ENCODE measurements at places on chromosomes 13 and 19.
A peak's percentile ranks its signal among the peaks of the same experiment; 100 is the strongest.

DNA sequence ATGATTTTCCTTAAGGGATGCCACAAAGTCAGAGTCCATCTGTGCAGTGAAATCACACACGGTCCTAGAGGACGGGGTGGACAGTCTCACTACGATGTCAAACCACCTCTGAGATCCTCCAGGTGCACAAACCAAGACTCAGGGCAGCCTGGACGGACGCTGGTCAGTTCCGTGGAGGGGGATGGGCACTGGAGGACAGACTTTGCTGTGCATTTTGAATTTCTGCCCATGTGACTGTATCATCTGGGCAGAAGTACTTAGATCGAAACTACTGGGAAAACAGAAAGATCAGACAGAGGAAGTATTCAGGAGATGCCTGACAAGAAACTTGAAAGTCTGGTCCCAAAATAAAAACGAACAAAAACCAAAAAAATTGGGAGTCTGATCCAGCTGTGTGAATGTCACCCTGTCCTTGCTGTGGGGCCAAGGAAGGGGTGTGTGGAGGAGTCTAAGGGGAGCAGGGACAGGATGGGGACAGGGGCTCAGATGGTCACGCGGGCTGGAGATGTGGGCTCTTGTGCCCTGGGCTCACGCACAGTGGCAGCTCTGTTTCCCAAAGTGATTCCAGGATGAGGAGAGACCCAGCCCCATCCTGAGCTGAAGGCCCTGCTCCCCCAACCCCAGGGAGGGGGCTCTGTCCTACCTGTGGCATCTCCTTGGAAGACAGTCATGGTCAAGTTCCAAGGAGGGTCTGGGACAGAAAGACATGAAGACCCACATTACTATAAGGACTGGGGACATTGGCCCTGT, 1.5 kb downstream of the SIGLEC8 start:
- H3K4me1 ChIP-seq = no peaks in the 10 kb centered on the region
- no peaks in the 10 kb centered on the region for H3K27me3 ChIP-seq
- no peak overlapping the region for H3K27ac ChIP-seq
- H3K4me3 ChIP-seq = no peak overlapping the region

GRCh38 chr13:98458431-98458830, 118.5 kb downstream of the STK24 start:
- H3K36me3 ChIP-seq = peaks cover 92% of the 10 kb centered on the region
- no peak for DNase-seq
- no peaks in the 10 kb centered on the region for H3K4me1 ChIP-seq
- no peak overlapping the region for H3K27ac ChIP-seq
- no peaks in the 10 kb centered on the region for H3K27me3 ChIP-seq

DNA sequence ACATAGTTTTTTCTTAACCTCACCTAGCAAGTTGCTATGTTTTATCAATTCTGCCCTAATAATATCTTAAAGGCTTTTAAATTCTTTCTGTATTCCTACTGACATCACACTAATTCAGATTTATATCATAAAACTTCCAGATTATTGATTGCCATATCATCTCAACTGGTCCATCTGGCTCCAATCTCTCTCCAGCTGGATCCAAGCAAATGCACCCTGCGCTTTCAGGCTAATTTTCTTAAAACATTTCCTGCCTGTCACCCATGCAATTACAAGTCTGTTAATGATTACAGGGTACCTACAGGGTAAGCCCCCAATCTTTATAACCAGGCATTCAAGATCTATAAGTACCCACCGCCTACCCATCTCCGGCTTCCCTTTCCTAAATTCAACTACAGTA, 95.2 kb downstream of the SERP2 start:
- no peak overlapping the region for H3K27ac ChIP-seq
- no peak overlapping the region for H3K4me3 ChIP-seq
- no peaks in the 10 kb centered on the region for H3K27me3 ChIP-seq
- peaks cover 4% of the 10 kb centered on the region for H3K4me1 ChIP-seq
- no peak for DNase-seq

DNA sequence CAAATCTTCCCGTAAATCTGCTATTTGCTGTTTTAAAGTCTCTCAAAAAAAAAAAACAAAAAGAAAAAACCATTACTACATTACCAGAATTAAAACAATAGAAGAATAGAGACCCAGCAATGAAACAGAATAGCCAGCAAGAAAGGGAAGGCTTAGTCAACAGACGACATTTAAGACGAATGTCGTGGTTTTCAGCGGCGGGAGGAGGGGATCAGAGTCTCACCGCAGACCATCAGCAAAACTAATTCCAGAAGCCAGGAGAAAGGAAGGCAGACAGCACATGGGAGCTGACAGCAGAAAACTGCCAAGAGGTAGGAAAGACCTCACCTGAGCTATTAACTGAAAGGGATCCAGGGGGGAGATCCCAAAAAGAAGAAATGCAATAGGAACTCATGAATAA, 128.9 kb downstream of the RNF17 start:
- peaks cover 16% of the 10 kb centered on the region for H3K36me3 ChIP-seq
- no peak overlapping the region for H3K27ac ChIP-seq
- no peaks in the 10 kb centered on the region for H3K27me3 ChIP-seq
- H3K4me1 ChIP-seq = peaks cover 3% of the 10 kb centered on the region
- no peak overlapping the region for H3K4me3 ChIP-seq
- DNase-seq = no peak

- no peak overlapping the region for H3K27ac ChIP-seq
- no peaks in the 10 kb centered on the region for H3K4me1 ChIP-seq
- H3K4me3 ChIP-seq = no peak overlapping the region
Observed at GRCh38 chr13:78046331-78046730, 127.7 kb upstream of the EDNRB start.

DNA sequence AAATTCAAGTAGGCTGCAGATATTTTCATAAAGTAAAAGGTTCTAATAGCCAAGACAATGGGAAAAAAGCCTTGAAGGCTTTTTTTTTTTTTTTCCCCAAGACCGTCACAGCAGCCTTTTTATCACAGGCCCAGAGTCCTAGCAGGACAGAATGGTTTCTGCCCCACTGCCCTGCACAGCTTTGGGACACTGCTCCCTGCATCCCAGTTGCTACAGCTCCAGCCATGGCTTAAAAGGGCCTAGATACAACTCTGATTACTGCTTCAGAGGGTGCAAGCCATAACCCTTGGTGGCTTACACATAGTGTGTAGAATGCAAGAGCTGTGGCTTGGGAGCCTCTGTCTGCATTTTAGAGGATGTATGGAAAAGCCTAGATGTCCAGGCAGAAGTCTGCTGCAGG, 1362.8 kb downstream of the SLITRK5 start:
- H3K4me1 ChIP-seq = no peaks in the 10 kb centered on the region
- no peak for DNase-seq
- no peaks in the 10 kb centered on the region for H3K36me3 ChIP-seq
- no peak overlapping the region for H3K27ac ChIP-seq

DNA sequence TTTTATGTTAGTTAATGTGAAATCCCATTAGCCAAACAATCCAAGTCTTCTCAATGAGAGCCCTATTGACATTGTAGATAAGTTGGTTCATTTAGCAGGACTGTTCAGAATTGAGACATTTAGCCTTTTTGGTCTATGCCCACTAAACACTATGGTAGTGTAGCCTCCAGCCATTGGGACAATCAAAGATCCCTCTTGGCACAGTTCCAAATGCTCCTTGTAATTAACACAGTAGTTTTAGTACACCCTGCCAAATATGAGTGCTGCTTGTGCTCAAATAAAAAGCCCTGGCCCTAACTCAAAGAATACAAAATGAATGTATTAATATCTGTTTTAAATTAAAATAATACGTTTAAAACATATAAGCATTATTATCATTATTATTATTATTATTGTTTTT, 15.4 kb upstream of the FAM216B start:
- H3K4me1 ChIP-seq = no peaks in the 10 kb centered on the region
- DNase-seq = no peak

DNA sequence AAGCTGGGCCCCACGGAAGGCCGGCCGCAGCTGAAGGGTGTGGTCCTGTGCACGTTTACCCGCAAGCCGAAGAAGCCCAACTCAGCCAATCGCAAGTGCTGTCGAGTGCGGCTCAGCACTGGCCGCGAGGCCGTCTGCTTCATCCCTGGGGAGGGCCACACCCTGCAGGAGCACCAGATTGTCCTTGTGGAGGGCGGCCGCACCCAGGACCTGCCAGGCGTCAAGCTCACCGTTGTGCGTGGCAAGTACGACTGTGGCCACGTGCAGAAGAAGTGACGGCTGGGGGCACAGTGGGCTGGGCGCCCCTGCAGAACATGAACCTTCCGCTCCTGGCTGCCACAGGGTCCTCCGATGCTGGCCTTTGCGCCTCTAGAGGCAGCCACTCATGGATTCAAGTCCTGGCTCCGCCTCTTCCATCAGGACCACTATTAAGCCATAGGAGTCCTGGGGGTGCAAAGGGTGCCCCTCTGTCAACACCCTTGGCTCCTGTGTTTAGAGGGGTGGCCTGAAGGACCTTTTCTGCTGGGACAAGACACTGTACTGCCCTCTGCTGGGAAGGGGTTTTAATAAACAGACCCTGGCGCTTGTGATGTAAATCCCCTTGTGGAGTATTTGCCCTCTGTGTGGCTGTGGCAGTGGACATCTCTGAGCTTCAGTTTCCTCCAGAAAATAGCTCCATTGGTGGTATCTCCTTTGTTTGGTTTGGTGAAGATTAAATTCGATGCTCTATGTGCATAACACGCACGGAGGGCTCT, 1.9 kb downstream of the MRPS12 start:
- peaks cover 6% of the 10 kb centered on the region for H3K4me1 ChIP-seq
- H3K36me3 ChIP-seq = peaks cover 14% of the 10 kb centered on the region
- DNase-seq = no peak

- peak overlapping the region; percentile 80 for H3K27ac ChIP-seq
- H3K4me3 ChIP-seq = peak overlapping the region; percentile 85
- H3K27me3 ChIP-seq = no peaks in the 10 kb centered on the region
- H3K36me3 ChIP-seq = no peaks in the 10 kb centered on the region
- H3K4me1 ChIP-seq = peaks cover 9% of the 10 kb centered on the region
Observed at GRCh38 chr19:43525836-43526771, 897 bp downstream of the ETHE1 start.

DNA sequence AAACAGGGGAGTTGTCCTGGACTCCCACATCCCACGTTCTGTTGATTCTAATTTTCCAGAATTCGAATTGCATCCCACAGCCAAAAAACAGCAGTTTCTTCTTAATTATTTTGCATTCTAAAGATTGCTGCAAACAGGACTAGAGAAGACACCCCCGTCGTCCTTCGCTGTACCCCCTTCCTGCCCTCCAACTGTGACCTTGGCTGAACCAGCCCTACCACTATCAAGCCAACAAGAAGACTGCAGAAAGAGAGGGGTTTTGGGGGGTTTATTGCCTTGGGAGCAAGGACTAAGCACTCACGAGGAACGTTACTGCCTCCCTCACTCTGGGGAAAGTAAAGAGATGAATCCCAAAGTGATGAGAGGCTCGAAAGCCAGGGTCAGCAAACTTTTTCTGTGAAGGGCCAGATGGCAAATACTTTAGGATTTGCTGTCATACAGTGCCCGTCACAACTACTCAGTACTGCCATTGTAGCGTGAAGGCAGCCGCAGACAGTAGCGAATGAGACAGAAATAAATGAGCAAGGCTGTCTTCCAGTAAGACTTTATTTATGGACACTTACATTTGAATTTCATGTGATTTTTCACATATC, 32.5 kb upstream of the KATNAL1 start:
- H3K4me3 ChIP-seq = no peak overlapping the region
- no peaks in the 10 kb centered on the region for H3K36me3 ChIP-seq
- H3K4me1 ChIP-seq = no peaks in the 10 kb centered on the region
- DNase-seq = no peak
- no peaks in the 10 kb centered on the region for H3K27me3 ChIP-seq
- H3K27ac ChIP-seq = no peak overlapping the region

DNA sequence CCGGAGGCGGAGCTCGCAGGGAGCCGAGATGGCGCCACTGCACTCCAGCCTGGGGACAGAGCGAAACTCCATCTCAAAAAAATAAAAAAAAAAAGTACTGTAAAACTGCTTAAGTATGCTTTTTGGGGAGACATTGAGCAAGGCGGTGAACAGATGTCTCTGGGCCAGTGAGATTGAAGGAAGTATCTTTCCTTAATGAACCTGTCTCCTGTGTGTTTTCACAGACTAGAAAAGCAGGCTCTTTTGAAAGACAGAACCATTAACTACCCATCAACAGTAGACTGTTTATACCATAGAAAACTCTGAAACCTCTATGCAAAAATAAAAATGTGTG, 1.5 kb upstream of the ECH1 start:
- no peak overlapping the region for H3K27ac ChIP-seq
- H3K27me3 ChIP-seq = no peaks in the 10 kb centered on the region
- H3K36me3 ChIP-seq = peaks cover 44% of the 10 kb centered on the region
- DNase-seq = no peak
- peaks cover 30% of the 10 kb centered on the region for H3K4me1 ChIP-seq
- no peak overlapping the region for H3K4me3 ChIP-seq

DNA sequence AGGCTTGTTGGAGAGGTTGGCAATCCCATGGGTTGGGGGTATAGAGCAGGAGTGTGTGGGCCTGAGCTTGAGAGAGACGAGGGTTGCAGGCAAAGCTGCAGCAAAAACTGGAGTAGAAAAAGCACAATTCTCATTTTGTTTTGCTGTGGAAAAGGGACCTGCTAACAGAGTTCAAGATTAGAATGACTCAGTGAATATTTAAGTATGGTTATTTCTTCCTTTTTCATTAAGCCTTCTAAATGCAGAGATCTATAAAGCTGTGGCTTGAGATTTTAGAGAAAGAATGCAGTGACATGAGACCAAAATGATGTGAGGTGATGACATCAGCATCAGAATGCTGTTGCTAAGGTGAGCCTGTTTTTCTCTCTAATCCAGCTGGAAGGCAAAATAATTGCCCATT, 10.8 kb upstream of the MBNL2 start:
- H3K36me3 ChIP-seq = no peaks in the 10 kb centered on the region
- no peaks in the 10 kb centered on the region for H3K27me3 ChIP-seq
- H3K4me3 ChIP-seq = no peak overlapping the region
- no peak overlapping the region for H3K27ac ChIP-seq

GRCh38 chr19:28881616-28882015, 331.3 kb downstream of the UQCRFS1 start:
- H3K4me3 ChIP-seq = no peak overlapping the region
- DNase-seq = no peak
- H3K27ac ChIP-seq = no peak overlapping the region
- H3K27me3 ChIP-seq = no peaks in the 10 kb centered on the region
- no peaks in the 10 kb centered on the region for H3K36me3 ChIP-seq

- peaks cover 3% of the 10 kb centered on the region for H3K36me3 ChIP-seq
- H3K27ac ChIP-seq = peak overlapping the region; percentile 97
- H3K4me3 ChIP-seq = peak overlapping the region; percentile 85
- peaks cover 24% of the 10 kb centered on the region for H3K4me1 ChIP-seq
- no peaks in the 10 kb centered on the region for H3K27me3 ChIP-seq
Observed at GRCh38 chr13:20525144-20525600, 485 bp downstream of the CRYL1 start.

GRCh38 chr13:50156140-50156539, 140.9 kb downstream of the KCNRG start:
- H3K27ac ChIP-seq = no peak overlapping the region
- H3K36me3 ChIP-seq = no peaks in the 10 kb centered on the region
- H3K27me3 ChIP-seq = no peaks in the 10 kb centered on the region
- no peak overlapping the region for H3K4me3 ChIP-seq
- no peak for DNase-seq

GRCh38 chr13:109782066-109782822, 4.1 kb downstream of the IRS2 start:
- H3K4me1 ChIP-seq = peaks cover 16% of the 10 kb centered on the region
- H3K4me3 ChIP-seq = peak overlapping the region; percentile 27
- H3K27ac ChIP-seq = no peak overlapping the region
